ENCODE measurements at places on chromosomes 2 and 18.

- DNase-seq: peak; percentile 12
Measured at GRCh38 chr2:238101891-238102841, 2.0 kb downstream of the ESPNL start.

DNA sequence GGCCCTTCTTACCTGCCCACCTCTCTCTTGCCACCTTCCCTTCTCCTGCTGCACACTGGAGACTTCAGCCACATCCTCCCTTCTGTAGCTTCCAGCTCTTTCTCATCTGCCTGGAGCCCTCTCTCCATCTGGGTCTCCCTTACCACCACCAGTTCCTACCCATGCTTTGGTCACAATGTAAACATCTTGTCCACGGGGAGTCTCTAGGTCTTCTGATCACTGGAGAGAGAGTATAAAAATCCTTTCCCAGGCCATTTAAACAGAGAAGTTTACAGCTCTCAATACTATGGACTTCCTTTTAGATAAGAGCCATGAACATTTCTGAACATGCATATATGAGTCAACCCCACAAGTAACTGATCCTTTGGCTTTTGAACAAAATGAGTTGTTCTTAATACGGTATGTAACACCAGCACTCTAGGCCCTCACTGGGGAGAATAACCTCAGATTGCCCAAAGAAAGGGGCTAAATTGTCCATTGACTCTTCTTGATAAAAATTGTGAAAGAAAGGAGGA, 5.8 kb downstream of the ARHGAP25 start:
- DNase-seq: no peak

- no peak for DNase-seq
Measured at GRCh38 chr2:142533177-142533576, 344.3 kb upstream of the KYNU start.

- DNase-seq: peak; percentile 1
Measured at GRCh38 chr2:128445523-128445900, 126.8 kb upstream of the HS6ST1 start.

DNA sequence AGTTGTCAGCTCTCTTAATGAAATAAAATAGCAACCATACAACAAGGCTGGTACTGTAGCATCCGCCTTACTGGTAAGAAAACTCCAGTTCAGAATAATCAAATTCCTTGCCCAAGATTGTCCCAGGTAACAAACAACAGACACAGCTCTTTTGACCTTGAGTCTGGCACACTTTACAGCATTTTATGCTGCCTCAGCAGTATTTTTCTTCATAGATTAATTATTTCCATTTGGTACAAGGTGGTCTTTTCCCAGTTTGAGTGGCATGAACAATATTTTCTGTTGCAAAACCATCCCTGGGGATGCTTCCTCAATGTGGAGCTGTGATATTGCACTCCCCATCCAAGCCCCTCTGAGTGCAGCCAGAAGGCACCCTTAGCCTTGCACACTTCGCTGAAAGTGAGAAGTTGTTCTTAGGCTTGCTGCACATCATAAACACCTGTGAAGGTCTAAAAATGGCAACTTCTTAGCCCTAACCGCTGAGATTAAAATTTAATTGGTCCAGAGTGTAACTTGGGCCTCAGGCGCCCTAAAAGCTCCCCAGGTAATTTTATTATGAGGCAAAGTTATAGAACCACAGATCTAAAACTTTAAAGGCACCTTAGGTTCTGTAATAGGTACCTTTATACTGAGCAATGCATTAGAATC, 523.3 kb downstream of the CMPK2 start:
- no peak for DNase-seq

DNA sequence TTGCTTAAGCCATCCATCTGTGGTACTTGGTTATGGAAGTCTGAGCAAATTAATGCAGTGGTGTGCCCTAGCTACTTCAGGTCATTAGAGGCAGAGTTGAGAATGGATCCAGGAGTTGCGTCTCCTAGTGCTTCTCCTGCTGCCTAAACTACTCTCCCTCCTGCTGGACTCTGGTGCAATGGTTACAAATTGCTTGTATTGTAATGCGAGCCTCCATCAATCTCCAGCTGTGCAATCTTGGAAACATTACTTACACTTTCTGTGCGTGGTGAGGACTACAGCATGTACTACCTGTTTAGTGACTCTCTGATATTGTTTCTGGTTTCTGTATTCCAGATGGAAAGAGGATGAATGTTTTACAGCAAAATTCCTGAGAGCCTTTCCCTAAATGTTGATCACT, 119.0 kb upstream of the CYRIA start:
- DNase-seq: no peak
